ENCODE measurements at places on chromosomes 4 and X.

GRCh38 chrX:56812515-56813105, 83.6 kb downstream of the NBDY start:
- DNase-seq, result no peak

DNA sequence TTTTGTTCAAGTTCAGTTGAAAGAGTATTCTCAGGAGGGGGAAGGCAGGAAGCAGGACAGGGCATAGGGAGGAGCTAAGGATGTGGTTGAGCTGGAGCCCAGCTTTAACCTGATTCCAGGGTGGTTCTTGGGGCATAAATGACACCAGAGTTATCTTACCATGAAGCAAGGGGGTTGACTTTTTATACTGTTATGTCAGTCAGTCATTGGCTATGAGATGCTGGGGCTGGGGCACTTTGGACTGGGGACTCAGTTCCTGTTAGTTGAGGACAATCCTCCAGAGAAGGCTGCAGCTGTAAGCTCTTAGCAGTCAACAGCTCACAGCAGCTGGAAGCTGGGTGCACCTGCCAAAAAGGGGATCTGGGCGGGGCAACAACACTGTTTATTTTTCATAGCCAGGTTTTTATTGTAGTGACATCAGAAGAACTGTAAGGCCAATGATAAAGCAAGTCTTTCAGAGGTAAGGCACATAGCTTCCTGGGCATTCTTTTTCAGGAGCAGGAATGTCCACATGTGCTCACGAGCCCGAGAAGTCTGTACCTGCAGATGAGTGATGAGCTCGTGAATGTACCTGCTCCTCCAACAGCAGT, 78.5 kb downstream of the MID1IP1 start:
- DNase-seq, result peak; percentile 53

- no peak for DNase-seq
Measured at GRCh38 chr4:30728311-30728710, 8.1 kb downstream of the PCDH7 start.

GRCh38 chr4:152831416-152831815, 51.7 kb downstream of the ARFIP1 start:
- DNase-seq, result no peak

- no peak for DNase-seq
Measured at GRCh38 chr4:42420140-42420539, 22.9 kb downstream of the SHISA3 start.

- DNase-seq, result no peak
Measured at GRCh38 chr4:7312691-7313090, 120.4 kb downstream of the SORCS2 start.

DNA sequence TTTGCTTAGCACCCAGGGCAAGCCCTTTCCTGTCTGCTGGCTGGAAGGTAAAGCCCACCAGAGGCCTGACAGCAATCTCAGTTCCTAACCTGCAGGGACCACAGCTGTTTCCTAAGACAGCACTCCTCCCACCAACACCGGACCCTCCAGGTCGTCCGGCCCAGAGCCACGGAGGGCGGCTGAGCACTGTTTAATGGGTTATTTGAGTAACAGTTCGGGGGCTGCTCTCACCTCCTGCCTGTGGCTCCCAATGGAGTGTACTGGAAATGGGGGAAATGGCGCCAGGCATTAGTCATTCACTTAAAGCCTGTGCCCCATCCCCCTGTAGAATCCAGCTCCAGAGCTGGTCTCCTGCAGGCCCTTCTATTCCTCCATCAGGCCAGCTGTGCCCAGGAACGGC, 81.6 kb upstream of the ADRA2C start:
- DNase-seq, result no peak

DNA sequence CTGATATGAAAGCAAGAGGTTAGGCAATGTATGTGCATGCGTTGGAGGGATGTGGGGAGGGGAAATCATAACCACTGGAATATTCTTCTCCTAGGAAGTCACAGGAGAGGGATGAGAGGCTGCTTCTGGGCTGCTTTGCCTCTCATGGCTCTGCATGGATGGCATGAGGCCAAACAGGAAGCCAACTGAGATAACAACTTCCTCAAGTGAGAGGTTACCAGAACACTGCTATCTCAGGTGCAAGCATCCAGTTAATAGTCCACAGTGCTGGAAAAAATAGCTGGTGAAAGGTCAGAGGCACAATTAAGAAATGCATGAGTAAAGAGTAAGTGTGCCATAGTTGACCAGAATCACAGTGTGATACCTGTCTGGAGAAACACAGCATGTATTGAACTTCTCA, 113.3 kb downstream of the ELOVL6 start:
- peak; percentile 40 for DNase-seq

DNA sequence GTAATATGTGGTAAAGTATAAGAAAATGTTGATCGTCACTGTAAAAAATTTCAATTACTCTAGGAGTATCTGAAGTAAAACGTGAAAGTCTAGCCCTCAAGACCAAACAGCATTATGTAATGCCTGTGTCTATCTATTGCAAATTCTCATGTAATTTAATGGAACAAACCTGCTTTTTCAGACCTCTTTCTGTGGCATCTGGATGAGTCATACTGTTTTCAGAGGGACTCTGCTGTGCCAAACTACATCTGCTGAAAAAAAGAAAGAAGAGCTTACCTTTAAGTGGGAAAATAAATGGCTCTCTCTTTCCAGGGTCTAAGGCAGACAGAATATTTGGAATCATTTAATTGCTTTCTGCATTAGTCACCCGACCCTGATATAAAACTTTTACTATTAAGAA, 89.8 kb upstream of the ARMCX2 start:
- no peak for DNase-seq

DNA sequence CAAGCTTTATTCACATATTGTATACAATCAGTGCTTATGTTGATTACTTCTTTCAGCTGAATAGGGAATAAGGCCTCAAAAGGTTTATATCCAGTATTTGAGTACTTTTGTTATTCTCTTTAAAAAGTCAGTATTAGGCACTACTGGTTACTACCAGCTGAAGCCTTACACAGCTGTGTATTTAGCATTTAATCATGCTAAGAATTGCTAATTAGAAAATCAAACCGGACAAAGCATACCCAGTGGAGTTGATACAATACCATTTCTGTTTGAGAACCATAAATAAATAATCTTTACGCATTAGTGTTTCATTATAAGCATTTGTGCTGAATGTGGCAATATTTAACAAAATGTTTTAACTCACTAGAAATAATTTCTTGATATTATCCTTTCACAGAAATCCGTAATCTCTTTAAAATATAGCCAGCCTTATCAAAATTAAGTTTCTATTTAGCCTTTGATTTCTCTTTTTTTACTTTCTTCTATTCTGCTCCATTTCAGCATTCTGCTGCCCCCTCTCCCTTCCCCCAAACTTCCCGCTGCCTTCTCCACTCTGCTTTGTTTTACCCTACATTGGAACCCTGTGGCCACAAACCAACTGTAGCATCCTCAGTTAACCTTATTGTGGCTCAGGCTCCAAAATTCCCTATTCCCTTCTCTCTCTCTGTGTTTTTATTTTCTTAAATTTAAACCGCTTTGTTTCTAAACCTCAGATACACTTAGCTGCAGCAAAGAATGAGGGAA, 37.8 kb downstream of the UGT8 start:
- DNase-seq, result no peak

DNA sequence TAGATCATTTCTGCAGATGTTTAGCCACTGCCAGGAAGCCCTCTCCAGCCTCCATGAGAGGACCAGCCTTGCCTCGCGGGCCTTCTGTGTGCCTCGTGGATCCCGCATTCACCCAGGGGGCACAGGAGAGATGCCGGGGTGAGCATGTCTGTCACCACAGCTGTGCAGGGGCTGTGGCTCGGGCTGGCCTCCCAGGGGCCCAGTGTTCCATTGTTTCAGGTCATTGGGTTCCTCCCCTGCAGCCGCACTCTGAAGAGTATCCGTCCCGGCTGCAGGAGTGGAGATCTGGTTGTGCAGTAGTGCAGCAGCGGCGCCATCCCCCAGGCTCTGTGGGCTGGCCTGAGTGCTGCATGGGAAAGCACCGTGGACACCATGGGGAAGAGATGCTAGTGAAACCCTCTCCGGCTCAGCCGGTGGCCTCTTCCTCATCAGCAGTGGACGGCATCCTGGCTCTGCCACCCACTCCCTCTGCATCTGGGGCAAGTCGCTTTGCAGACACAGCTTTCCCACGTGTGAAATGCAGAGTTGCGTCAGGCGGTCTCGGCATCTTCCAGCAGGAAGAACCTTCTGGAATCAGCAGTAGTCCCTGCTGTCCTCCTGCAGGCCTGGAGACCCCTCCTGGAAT, 29.1 kb downstream of the TBC1D14 start:
- no peak for DNase-seq

- DNase-seq, result no peak
Measured at GRCh38 chrX:17632942-17633341, 104.4 kb upstream of the SCML1 start.

- DNase-seq, result peak; percentile 61
Measured at GRCh38 chr4:145936997-145937901, 1.4 kb downstream of the ZNF827 start.

DNA sequence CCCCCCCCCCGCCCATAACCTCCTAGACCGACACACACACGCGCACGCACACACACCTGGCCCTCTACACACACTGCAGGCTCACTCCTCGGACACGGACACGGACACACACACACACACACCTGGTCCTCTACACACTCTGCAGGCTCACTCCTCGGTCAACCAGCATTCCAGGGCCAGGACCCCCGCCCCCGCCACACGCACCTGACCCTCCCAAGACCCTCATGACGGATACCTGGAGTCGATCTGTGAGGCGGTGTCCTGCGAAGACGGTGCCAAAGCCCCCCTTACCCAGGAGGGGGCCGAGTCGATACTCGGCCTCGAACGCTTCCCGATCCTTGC, 552 bp downstream of the PIM2 start:
- no peak for DNase-seq

DNA sequence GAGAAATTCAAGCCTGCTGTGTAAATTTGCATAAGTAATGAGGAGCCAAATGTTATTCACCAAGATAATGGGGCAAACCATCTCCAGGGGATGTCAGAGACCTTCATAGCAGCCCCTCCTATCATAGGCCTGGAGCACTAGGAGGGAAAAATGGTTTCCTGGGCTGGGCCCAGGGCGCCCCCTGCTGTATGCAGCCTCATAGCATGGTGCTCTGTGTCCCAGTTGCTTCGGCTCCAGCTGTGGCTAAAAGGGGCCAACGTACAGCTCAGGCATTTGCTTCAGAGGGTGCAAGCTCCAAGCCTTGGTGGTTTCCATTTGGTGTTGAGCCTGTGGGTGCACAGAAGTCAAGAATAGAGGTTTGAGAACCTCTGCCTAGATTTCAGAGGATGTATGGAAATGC, 859.3 kb downstream of the RPA4 start:
- no peak for DNase-seq

GRCh38 chr4:116150152-116150551, 935.2 kb downstream of the TRAM1L1 start:
- DNase-seq, result peak; percentile 3

DNA sequence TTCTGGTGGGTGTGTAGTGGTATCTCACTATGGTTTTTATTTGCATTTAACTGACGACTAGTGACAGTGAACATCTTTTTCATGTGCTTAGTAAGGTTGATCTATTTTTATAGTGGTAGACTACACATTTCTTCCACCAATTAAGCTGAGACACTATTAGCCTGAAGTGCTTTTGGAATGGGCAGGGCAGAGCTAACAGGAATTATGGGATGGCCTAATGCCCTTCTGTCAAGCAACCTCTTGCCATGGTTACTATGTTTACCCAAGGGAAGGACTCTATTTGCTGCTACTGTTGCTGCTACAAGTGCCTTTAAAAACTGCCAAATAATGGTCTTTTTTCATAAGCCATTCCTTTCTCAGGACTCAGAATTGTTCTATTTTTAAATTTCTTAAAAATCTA, 676.7 kb upstream of the ACTRT1 start:
- DNase-seq, result peak; percentile 7

DNA sequence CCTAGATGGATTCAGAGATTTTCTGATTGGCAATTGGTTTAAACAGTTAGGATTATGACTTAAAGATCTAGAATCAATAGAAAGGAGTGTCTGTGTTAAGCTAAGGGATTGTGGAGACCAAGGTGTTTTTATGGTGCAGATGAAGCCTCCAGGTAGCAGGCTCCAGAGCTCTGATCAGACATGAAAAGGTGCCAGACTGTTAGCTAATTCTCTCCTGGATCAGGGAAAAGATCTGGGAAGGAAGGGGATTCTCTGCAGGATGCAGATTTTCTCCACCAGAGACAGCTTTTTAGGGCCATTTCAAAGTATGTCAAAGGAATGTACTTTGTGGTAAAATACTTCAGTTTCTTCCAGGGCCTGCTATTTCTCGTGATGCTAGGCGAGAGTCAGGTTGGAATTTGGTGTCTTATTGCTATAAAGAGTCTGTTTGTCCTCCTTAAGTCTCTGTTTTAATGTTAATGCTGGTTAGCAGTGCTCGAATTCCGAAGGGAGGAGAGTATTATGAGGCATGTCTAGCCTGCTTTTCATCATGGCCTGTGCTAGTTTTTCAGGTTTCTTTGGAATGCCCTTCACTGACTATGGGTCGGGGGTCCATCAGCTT, 12.0 kb upstream of the GPR78 start:
- DNase-seq, result no peak

- DNase-seq, result no peak
Measured at GRCh38 chr4:147938496-147938895, 206.6 kb downstream of the ARHGAP10 start.

DNA sequence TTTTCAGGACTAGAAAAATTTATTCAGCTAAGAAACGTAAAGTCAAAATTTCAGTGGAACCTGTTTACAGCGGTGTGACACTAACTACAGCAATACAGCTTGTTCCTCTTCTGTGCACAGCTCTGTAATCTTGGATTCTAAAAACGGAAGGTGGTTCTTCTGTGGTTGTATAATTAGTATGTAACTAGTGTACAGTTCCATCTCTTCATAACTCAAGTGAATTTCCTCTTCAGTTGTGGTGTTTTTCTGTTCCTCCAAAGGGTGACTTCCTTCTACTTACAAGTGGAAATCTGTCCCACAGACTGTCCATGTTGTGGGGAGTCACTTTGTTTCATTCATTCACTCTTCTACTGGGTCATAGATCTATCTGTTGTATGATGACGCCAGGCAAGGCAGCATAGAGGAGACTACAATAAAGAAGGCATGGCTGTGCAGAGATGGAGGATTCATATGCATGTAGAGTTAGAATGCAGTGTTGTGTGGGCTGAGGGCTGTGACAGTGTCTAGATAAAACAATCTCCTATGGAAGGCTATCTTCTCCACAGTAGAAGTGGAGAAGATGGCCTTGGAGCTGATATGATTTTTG, 5.4 kb downstream of the DAPP1 start:
- DNase-seq, result no peak

- no peak for DNase-seq
Measured at GRCh38 chr4:125297116-125297515, 17.6 kb upstream of the FAT4 start.

DNA sequence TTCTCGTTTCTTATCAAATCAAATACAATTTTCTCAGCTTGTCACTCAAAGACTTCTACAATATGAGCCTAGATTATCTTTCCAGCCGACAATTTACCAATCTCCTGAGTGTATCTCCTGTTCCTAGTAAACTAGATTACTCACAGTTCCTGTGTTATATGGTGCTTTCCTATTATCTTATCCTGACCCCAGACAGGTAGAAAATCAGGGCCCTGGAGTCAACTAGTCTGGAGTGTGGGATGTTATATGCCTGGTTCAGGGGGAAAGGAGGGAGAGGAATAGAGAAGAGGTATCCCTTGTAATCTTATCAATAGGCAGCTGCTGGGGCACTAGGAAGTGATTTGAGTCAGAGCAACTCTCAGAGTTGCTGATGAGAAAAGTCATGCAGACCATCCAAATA, 127.1 kb downstream of the SLC7A11 start:
- no peak for DNase-seq

- no peak for DNase-seq
Measured at GRCh38 chrX:82961129-82961528, 547.0 kb upstream of the POU3F4 start.

GRCh38 chrX:130253916-130254315, 14.8 kb downstream of the ZNF280C start:
- DNase-seq, result no peak

Data from COR-L47 (cell line).